ENCODE measurements at places on chromosomes 6 and 20.
A peak's percentile ranks its signal among the peaks of the same experiment; 100 is the strongest.

- no peak for DNase-seq
These were observed 118.5 kb downstream of the SIM1 start for GRCh38 chr6:100346203-100346602.

GRCh38 chr6:21281366-21281765 is 312.2 kb upstream of the SOX4 start:
- peak; percentile 14 for DNase-seq

- DNase-seq, result no peak
These were observed 633.5 kb downstream of the RFPL4B start for GRCh38 chr6:112980676-112981075.

DNA sequence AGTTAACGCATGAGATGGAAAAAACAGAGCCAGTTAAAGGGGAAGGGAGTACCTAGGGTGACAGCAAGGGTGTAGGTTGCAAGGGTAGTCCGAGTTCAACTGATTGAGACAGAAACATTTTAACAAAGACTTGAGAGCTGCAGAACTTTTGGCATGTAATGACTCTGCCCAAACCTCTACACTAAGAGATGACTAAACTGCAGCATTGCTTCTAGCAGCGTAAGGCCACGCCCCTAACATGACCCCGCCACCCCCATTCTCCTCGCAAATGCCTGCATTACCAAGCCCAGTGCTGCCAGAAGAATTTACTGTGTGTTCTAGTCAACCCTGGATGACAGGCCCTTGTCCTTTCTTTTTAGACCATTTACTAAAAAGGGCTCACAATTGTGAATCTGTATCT is 6.3 kb upstream of the HINT3 start:
- peak; percentile 68 for DNase-seq

- DNase-seq, result no peak
These were observed 142.1 kb downstream of the MYB start for GRCh38 chr6:135323202-135323668.

GRCh38 chr6:44660561-44661220 is 273.2 kb downstream of the CDC5L start:
- DNase-seq, result no peak

DNA sequence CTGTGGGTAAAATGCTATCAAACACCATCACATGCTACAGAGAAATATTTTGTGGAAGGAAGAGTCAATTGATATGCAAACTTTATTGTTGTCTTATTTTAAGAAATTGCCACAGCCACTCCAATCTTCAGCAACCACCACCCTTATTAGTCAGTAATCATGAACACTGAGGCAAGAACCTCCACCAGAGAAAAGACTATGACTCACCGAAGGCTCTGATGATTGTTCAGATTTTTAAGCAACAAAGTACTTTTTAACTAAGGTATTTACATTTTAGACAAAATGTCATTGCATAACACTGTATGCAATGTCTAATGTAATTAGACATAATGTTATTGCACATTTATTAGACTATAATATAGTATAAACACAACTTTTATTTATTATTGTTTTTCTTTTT is 26.2 kb upstream of the MMP24 start:
- DNase-seq, result peak; percentile 83

DNA sequence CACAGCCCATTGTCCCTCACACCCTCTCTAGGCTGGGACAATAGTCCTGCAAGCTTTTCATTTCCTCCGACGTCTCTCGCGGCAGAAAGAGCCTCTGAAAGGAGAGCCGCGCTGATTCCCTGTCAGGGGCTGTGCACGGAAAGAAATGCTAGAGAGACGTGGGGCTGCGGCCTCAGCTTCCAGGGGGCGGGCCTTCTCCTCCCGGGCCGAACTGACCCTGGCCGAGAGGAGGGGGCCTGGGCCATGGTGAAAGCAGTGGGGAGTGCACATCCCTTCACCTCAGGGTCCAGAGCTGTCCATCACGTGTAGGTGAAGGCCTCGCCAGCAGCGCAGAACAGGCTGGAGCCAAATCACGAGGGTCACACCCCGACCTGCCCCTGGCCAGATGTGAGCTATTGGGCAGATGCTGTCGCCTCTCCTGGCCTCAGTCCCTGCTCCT is 220.4 kb downstream of the TAF4 start:
- DNase-seq, result no peak

DNA sequence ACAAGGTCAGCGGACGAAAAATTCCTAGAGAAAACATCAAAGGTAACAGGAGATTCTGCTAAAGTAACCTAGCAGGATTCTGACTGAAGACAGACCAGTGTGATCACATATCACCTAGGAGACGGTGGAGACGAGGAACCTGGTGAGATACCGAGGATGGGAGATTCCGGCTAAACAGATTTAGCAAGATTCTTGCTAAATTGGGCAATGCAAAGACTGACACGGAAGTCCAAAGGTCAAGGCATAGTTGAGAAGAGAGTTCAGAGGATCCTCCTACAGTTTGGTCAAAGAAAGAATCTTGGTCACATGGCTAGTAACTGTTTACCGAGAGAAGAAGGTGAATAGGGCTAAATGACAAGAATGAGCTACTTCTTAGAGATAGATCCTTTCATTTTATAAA is 61.1 kb downstream of the TMEM170B start:
- DNase-seq, result no peak

GRCh38 chr6:157763904-157764177 is 59.2 kb upstream of the SNX9 start:
- DNase-seq, result no peak

DNA sequence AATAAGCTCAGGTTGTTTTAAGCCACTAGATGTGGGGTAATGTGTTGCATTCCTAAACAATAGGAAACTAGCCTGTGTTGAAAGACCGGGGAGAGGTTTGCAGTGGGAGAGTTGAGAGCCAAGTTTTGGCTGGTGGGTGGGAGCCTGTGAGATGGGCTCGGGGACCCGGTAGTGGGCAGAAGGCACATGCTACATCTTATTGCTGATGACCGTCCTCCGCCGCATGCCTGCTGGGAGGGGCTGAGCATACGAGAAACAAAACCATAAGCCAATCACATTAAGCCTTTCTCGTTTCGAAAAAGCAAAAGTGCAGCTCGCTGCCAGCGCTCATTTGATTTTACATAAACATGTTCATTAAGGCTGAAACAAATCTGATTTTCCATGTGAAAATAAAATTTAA is 57.4 kb upstream of the MPC1 start:
- DNase-seq, result no peak

DNA sequence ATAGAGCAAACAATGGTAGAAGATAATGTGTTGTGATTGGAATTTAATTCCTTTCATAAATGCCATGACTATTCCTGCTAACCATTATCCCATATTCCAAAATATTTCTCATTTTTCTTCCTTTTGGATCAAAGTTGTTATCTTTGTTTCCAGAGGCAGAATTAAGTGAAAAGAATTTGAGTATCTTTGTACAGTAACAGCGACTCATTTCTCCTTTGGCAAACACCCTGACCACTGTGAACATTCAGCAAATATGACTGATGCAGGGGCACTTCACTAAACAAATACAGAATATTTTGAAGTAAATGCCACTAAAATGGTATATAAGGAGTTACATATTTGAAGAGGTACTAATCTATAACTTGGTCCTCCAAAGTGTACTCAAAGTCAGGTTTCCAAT is 105.0 kb upstream of the LAMP5 start:
- no peak for DNase-seq

GRCh38 chr6:154500769-154501577 is 9.5 kb downstream of the CNKSR3 start:
- no peak for DNase-seq

DNA sequence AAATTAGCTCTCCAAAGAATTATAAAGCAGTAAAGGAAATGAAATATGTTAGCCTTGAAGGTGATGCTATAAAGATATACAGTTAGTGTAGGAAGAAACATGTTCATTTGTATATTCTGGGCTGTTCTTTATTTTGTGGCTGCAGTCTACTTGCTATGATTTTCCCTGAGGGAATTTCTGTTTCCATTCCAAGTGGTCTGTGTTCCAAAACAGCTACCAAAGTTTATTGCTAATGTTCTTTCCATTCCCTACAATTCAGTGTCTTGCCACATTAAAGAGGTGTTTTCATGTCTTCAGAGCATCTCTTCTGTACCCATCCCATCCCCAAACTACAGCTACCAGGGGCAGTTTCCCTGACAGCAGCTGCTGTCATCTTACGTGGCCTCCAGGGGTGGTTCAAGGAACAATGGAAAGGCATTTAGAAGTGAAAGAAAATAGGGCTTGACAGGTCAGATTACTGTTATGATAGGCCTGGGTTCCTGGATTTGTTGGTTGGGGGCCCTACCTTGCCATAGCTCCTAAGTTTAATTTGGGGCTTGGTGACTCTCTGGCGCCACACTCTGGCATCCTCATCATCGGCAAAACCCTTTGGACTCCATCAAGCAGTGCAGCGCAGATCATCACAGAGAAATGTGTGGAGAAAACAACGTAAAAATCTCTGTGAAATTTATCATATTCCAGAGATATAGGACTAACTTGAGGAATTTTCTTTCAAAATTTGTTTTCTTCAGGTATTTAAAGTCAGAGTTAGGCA is 33.8 kb upstream of the AIG1 start:
- peak; percentile 22 for DNase-seq

DNA sequence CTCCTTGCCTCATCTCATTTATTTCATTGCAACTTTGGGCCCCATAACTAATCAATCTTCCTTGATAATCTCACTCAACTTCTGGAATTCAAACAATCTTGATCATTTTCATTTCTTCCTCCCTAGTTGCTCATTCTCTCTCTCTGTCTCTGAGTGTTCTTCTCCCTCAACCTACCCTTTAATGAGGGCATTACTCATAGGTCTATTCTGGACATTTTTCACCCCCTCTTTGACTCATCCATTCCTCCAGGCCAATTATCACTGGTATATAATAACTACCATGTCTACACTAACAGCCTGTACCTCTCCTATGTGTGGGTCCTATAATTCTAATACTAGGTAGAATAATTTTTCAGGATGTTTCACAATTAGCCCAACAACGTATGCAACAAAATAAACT is 78.8 kb downstream of the COL21A1 start:
- DNase-seq, result no peak

- peak; percentile 35 for DNase-seq
These were observed 202.2 kb downstream of the ATXN1 start for GRCh38 chr6:16559071-16559470.

GRCh38 chr6:27188061-27188884 is 59.2 kb upstream of the PRSS16 start:
- peak; percentile 77 for DNase-seq

DNA sequence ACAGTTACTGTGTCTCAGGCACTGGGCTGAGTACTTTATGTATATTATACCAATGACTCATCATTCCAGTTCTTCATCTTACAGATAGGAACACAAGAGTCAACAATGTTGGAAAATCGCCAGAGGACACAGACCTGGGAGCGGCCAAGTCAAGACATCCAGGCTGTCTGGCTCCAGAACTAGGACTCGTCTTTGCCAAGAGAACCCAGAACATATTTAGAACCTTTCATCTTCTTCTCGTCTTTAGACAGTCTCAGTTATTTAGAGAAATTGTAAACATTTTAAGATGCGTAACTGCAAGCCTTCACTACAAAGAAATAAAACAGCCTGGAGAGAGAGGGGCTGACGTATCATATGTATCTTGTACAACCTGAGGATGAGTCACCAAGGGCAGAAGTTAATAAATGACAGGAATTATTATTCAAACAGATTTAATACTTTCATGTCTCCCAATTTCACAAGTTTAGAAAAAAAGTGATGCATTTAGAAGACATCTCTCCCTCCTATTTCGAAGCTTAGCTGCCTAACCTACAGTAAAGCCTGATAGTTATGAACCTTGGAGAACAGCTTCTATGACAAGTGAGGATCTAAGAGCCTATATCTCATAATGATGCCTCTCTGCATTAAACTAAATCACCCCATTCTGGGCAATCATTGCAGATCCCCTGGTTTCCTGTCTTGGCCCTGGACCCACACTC is 43.4 kb downstream of the SLC22A3 start:
- peak; percentile 80 for DNase-seq

- DNase-seq, result peak; percentile 29
These were observed 29.4 kb downstream of the PHIP start for GRCh38 chr6:79048611-79049010.

- DNase-seq, result peak; percentile 82
These were observed 1.9 kb upstream of the BMP2 start for GRCh38 chr20:6765469-6766058.

GRCh38 chr6:6455272-6455671 is 133.2 kb upstream of the LY86 start:
- no peak for DNase-seq

DNA sequence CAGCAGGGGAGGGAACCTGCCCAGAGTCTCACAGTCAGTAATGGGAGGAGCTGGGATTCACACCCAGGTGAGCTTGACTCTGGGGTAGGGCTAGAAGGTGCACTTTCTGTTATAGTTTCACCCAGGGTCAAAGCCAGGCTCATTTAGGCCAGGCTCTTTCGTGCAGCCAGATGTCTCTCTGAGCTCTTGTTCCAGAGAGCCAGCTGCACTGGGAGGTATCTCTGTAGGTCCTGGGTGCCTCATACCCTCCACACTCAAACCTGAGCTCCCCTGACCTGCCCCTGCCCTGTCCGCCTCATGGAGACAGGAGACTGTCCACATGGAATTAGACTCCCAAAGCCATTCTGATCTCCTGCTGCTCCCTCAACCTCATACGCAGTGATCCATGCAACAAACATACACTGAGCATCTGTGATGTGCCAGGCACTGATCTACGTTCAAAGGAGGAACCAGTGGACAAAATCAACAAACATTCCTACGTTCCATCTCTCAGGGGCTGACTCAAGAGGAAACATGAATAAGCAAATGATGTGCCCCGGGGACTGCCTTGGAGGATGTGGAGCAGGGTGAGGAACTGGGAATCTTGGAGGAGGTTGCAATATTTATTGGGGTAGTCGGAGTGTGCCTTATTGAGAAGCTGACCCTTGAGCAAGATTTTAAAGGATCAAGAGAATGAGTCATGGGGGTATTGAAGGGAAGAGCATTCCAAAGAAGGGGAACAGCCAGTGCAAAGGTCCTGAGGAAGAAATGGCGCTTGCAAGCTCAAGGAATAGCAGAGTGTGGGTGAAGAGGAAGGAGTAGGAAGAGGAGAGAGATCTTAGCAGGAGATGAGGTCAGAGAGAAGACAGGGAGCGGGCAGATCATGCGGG is 71.3 kb upstream of the TOX2 start:
- peak; percentile 88 for DNase-seq

DNA sequence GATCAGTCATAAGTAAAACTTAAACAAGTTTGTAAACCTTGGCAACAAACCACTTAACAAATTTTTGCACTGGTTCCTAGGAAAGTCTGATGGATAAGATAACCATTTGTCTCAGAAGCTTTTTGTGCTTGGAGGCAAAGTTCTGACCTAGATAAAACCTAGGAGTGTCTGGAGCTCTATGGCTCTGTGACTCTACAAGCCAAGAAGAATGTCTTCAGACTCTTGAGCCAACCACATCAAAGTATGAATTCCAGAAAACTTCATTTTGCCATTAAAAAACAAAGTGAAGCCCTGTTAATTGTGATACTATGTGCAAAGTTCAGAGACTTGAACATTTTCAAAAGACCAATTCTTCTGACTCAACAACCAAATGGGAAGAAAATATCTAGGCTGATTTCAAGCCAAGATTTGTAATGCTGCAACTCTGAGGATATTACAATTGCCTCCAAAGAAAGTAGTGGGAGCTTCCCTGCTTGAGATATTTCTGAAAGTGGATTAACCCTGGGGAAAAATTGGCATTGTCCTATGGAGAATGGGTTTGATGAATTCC is 158.1 kb upstream of the FOXQ1 start:
- no peak for DNase-seq

Data from fibroblast of lung (primary cell).